ENCODE measurements at places on chromosomes 5 and 9.

DNA sequence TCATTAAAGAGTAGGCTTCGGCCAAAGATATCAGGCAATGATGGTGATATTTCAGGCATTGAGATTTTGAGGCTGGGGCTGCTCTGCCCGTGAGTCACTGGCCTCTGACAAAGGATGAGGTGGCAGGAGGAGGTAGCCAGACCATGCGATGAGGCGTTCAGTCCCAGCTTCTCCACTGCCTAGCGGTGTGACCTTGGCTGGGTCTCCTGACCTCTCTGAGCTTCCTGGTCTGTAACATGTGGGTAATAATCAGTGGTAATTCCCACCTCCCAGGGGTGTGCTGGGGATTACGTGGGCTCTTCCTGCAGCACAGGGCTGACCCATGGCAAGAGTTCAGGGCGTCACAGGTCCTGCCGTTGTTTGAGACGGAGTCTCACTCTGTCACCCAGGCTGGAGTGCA lies 73.2 kb upstream of the RAPGEF1 start:
- DNase-seq, result no peak

GRCh38 chr5:117271656-117272055 lies 697.0 kb upstream of the SEMA6A start:
- DNase-seq, result no peak

GRCh38 chr5:1943481-1943880 lies 60.8 kb upstream of the IRX4 start:
- DNase-seq, result no peak

- no peak for DNase-seq
Observed at GRCh38 chr5:66841264-66841663, 245.1 kb downstream of the MAST4 start.

Data from NCI-H1436 (cell line).